ENCODE measurements at places on chromosomes 3 and 15.

DNA sequence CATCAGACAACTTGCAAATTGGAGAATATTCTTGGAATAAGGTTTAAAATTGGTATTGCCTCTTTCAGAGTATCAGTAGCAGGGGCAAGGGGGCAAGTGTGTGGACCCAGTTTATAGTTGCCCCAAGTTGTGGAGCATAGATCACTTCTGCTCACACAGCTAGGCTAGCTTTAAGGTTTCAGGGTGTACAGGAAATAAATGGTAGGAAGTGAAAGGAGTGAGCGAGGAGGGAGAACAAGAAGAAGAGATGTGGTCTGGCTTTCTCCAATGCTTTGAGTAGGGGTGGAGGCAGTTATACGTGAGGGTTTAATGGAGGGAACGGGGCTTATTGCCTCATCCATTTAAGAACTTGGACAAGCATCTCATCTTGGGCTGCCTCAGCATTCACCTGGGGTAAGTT lies 290.0 kb upstream of the CFAP20DC start:
- DNase-seq: no peak

DNA sequence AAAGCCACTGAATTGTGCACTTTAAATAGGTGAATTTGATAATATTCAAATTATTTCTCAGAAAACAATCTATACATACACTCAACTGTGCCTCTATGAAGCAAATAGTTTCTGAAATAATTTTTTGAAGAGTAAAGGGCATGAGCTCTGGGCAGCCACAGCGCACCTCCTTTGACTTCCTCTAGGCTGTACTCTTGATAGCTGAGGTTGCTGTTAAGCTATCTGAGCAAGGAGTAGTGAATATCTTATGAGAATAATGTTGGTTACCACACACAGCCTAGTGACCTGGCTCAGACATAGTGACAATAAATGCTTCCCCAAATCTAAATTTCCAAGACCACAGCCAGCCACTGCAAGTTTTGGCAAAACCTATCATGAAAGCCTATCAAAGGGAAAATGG lies 11.6 kb upstream of the SEC61A1 start:
- no peak for DNase-seq

DNA sequence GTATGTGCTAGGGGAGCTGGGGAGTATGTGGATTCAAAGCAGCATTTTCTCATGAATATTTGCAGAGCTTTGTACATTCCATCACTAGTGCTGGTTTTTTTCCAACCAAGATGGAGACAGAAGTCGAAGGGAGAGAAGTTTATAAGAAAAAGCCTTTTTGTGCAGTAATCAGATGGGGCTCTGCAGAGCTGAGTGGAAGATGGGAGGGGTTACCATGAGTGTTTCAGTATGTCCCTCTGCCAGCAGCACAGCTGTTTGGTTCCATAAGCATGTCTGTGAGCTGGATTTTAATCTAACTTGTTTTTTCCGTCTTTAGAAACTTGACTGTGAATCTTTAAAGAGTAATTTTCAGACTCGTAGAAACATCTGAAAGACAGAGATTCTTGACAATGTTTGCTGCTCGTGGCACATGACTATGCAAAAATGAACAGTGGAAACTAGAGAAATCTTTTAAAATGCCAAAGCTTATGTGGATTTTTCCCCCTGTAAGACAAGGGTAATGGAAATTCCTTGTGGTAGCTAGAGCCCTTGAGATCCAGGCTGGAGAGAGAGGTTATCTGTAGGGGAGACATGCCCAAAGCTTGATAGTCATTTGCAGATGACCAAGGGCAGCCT lies 20.3 kb downstream of the STARD9 start:
- DNase-seq: no peak

- DNase-seq: no peak
These were observed 17.8 kb downstream of the KBTBD8 start for GRCh38 chr3:67015702-67016484.

DNA sequence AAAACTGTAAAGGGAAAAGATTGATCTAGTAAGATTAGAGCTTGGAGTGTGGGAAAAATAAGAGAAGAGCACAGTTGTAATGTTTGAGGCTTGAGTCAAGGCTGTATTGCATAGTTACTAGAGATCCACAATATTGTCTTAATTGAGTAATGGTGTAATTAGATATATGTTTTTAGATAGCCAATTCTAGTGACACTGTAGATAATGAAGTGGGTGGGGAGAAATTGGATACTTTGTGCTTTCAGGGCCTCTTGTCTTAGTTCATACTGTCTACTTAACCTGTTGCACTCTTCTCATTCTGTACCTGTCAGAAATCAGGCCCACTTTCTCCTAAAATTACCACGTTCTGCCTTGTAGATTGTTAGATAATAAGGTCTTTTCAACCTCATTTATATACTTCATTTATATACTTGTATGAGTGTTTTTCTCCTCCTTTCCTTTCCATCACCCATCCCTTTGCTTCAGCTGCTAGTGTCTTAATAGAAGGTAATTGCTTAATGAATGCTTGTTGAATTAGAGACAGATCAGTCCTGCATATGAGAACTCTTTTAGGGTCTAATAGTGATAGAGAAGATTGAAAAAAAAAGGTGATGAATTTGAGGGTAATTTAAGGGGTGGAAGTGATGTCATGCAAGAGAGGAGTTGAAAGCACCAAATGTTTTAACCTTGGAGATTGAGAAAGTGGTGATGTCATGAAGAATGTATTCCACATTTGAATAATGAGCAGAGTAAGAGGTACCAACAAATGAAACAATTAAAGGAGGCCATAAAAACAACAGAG lies 32.0 kb downstream of the PIK3CA start:
- DNase-seq: no peak

DNA sequence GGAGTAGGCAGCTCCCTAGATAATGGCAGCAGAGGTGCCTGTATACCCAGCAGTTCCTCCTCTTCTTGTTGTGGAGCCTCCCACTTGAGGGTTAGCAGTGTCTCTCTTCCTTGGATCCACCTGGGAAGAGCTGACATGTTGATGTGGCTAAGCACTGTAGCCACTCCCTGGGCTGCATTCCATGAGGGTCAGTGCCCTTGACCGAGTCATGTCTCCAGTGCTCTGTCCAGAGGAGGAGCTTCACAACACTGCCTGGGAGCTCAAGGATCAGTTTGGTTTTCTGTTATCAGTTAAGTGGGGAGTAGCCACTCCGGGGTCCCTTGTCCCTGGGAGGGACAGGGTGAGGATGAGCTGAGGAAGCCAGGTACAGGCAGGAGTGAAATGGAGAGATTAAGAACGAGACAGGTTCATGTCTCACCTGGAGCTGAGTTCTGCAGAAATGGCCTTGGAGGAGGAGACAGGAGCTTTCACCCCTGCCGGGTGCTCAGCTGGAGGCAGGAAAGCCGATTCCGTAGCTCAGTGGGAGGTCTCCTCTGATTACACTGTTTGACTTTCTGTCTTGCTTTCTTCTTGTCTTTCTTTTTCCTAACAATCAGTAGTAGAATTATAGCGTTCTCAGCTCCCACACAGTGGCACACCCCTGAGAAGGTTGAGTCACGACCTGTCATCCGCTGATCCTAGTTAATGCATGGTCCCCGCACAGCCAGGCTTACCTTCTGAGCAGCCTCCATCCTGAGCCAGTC lies 57.9 kb upstream of the SEC22A start:
- DNase-seq: no peak

GRCh38 chr3:21132896-21133295 lies 618.1 kb downstream of the ZNF385D start:
- DNase-seq: no peak

DNA sequence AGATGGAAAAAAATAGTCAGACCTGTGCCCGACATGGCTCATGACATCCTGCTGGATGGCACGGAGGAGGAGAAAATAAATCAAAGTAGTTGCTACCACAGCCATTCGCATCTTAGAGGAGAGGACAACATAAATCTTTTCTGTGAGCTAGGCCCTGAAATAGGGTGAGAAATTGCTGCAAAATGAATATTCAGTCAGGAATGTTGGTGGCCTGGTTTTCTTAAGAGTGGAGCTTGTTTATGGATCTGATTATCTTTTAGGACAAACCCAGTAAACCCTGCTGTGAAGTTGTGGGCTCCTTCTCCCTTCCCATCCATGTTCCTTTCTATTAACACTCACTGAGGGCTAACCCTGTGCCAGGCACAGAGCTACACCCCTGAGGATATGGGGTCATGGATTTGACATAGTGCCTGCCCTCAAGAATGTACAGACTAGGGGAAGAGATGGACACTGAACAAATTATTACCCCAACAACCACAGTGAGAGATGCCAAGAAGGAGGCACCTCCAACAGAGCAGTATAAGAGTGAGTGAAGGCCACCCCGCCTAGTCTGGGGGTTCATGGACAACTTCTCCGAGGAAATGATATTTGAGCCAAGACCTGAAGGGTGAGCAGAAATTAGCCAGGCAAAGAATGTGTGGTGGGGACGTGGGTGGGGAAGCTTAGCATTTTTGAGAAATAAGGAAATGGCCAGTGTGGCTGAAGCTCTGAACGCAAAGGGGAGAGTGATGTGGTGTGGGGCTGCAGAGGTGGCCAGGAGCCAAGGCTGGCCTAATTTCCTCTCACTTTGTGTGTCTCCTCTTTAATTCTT lies 68.9 kb upstream of the ARL8B start:
- no peak for DNase-seq

GRCh38 chr3:48715174-48715800 lies 1.7 kb downstream of the IP6K2 start:
- DNase-seq: no peak

DNA sequence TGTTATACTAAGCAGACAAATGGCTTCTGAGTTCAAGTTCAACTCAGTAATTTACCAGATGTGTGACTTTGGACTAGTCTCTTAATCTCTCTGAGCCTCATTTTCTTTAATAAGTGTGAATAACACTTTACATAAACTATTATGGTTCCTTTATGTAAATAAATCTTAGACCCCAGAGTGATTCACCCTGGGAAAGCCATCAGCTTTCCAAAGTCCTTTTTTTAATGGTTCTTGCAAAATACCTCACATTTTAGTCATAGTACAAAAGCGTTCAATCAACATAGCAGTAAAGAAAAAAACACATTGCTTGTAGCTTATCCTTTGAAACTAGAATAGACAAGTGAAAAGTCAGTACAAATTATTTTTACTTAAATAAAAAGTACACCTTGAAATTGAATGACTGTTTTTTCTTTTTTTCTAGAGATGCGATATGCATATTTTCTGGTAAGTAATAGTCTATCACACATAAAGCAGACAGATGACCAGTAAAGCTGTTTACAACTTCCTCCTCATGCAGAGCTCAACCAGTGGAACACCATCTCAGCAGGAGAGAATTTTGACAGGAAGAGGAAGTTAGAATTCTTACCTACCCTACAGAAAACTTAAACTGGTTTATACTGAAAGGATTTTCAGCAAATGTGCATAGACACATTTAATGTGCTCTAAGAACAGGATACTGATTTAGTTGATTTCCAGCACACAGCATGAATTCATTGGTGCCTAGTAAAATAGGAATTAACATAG lies 123.0 kb upstream of the AGBL1 start:
- no peak for DNase-seq

DNA sequence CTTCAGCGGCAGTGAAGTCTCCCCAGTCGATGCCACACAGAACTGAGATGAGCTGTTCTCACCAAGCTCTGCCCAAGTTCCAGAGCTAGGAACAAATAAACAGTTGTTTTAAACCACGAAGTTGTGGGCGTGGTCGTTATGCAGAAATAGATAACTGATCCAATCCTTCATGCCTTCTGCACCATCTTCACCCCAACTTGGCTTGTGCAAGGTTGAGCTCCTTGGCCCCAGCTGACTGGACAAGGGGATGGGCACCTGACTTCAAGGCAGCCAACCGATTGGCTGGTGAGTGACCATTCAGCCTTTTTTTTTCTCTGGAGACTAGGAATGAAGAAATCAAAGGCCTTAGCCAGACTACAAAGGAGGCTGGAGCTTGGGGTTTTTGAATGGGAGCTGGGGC lies 23.9 kb downstream of the LINGO1 start:
- no peak for DNase-seq

DNA sequence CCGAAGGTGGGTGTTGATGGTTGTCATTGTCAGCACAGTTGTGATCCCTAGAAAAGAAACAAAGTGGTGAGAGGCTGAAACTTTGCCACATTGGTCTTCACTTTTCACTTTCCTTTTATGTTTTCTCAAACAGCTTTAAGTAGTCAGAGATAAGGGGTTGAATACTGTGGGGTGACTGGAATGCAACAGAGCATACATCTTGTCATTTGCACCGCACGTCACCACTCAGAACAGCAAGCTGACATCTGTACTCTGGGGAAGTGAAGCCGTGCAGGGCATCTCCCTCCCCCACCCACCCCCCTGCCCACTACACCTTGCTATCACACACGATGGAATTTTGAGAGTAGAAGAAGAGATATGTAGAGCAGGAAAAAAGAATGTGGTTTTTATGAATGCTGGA lies 211.7 kb downstream of the GABRB3 start:
- DNase-seq: no peak

- no peak for DNase-seq
These were observed 54.8 kb downstream of the LIPC start for GRCh38 chr15:58486564-58486963.

DNA sequence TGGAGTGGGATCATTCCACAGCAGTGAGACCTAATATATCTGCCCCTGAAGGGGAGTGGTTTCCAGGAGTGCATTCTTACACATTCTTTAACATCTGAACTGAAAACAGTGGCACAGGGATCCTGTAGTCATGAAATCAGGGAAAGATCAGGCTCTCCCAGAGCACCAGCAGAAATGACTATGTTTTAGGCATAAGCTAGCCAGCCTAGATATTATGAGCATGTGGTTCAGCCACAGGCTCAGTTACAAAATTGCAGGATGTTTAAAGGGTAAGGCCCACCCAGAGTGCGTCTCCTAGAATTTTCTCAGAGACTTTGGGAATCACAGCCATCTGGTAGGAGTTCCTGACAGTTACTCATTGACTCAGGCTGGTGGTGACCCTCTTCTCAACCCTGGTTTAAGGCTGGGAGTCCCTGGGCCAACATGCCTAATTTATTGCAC lies 20.9 kb downstream of the FSTL1 start:
- DNase-seq: no peak

DNA sequence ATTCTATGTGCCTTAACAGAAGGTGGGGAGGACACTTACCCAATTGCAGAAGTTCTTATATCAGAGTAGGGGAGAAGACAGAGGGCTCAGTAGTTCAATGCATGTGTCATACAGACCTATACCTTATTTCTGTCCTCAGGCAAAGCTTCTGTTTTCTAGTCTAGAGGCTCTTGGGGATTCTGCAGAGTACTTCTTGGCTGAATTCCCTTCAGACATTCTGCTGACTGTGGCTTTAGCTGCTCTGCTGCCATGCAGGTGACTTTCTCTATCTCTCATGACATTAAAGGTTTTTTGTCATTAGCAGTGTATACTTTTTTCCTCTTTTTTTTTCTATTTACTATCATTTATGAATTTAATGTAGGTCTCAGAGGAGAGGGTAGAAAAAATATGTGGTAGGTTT lies 172.8 kb upstream of the PLSCR5 start:
- DNase-seq: no peak

GRCh38 chr3:16940769-16941700 lies 56.3 kb downstream of the PLCL2 start:
- no peak for DNase-seq
